Lung microvascular endothelial cell (primary cell): ENCODE measurements at places on chromosomes 13 and 19.

DNA sequence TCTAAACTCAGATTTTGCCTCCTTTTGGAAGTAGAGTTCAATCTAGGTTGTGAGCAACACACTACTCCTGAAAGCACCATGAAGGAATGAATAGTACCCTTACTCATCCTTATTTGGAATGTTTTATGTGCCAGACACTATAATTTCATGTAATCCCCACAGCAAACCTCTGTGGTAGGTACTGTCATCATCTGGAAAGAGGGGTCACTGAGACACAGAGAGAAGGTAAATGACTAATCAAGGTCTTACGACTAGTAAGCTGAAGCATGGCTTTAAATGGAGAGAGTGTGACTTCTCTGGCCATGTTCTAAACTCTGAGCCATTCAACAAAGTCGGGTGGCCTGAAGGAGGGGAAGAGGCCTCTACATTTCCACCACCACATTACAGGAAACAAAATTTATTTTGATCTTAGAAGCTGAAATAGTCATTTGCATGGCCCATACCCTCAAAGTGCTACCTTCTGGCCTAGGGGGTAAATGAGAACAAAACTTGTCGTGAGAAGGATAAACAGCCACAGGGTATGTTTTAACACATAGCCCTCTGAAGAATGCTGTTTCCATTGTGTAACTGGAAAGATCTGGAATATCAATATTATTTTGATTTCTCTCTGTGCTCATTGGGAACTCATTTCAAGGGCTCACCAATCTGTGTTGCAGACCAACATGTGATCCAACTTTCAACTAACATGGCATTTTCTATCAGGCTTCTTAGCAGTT is 180.8 kb upstream of the RFC3 start:
- no peak for DNase-seq

- no peak for DNase-seq
Measured at GRCh38 chr13:77522444-77522843, 13.1 kb upstream of the SCEL start.

GRCh38 chr13:109436055-109436622 is 350.2 kb downstream of the IRS2 start:
- no peak for DNase-seq

DNA sequence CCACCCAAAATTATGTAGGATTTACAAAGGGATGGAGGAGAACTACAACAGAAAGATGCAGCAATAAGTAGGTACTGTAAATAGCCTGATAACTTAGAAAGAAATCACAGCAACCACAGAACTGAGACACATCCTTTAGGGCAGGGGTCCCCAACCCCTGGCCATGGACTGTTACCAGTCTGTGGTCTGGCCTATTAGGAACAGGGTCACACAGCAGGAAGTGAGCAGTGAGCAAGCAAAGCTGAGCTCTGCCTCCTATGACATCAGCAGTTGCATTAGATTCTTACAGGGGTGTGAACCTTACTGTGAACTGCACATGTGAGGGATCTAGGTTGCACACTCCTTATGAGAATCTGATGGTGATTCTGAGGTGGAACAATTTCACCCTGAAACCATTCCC is 997.6 kb downstream of the DIAPH3 start:
- DNase-seq = no peak

- no peak for DNase-seq
Measured at GRCh38 chr19:3366753-3367627, 607 bp downstream of the NFIC start.
